ENCODE measurements at places on chromosomes 6 and 20. TPM values are rescaled to one million over a fixed set of nuclear protein-coding genes. Genes with fewer than 3 reads are reported as not detected.

DNA sequence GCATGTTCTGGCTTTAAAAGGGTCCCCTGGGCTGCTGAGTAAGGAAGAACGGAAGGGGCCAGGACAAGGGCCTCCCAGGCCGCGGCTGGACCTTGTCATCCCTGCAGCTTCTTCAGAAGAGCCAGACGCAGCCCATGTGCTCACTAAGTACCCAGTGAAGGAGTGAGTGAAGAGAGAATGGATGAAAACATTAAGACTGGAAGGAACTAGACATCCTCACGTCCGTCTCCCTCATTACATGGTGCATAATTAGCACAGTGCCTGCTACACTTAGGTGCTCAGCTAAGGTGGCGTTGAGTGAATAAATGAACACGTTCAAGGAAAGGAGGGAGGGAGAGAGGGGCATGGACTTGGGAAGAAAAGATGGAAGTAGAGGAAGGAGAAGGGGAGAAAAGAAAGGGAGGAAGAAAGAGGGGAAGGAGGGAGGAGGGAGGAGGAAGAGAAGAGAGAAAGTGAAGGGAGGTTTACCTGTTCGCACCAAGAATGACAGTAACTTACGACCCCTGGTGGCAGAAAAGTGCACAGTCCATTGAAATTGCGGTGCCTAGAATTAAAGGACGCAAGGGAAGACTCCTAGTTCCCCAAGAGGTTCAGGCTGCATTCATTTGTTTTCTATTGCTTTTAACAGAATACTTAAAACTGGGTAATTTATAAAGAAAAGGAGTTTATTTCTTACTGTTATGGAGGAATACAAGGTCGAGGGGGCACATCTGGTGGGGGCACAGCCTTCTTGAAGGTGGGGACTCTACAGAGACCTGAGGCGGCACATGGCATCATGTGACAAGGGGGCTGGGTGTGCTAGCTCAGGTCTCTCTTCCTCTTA lies 8.0 kb downstream of the TP53RK start:
- H3K4me1 ChIP-seq: no peaks in the 10 kb centered on the region
- no peak overlapping the region for H3K4me3 ChIP-seq
- peaks cover 3% of the 10 kb centered on the region for H3K36me3 ChIP-seq

DNA sequence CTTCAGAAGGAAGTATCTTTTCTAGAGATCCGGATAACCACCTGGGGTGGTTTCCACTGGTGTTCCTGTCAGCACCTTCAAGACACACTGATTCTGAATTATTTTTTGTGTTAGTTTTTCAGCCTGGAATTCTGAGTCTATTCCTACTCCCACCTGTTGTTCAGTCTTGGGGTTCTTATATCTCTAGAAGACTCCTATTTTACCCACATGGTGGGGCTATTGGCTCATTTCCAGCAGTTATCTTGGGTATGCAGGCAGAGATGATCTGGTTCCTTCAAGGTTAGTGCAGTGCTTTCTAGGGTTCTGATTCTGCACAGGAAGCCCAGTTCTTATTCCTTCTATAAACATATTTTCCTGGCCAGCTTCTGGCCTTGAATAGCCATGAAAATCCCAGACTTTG lies 175.6 kb upstream of the PDE7B start:
- peaks cover 4% of the 10 kb centered on the region for H3K4me1 ChIP-seq
- DNase-seq: peak; percentile 13
- no peak overlapping the region for H3K27ac ChIP-seq
- no peaks in the 10 kb centered on the region for H3K27me3 ChIP-seq

The DEFB132 gene
- polyA plus RNA-seq: not detected

DNA sequence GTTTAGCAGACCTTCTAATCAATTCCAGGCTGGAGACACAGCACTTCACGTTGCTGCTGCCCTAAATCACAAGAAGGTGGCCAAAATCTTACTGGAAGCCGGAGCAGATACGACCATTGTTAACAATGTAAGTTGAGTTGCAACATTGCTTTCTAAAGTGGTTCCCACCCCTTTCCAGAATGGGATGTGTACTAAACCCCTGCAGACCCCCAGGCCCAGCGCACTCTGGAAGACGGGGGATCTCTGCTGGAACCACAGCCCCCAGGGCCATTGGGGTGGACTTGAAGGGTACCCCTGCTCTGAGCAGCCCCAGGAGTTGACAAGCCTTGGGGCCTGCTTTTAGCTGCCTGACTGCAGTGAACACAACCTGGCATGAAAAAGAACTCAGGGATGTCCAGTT lies 22.0 kb downstream of the LYRM2 start:
- H3K27me3 ChIP-seq: no peaks in the 10 kb centered on the region
- H3K27ac ChIP-seq: no peak overlapping the region
- no peak overlapping the region for H3K4me3 ChIP-seq
- H3K4me1 ChIP-seq: no peaks in the 10 kb centered on the region
- no peaks in the 10 kb centered on the region for H3K36me3 ChIP-seq

The SLPI gene
- not detected for polyA plus RNA-seq

Measured in fibroblast of lung (primary cell).